Cerebellar cortex (tissue), 1 donor: ENCODE measurements at places on chromosomes 6 and 20.

GRCh38 chr6:168999392-168999791, 254.3 kb downstream of the THBS2 start:
- DNase-seq: no peak

DNA sequence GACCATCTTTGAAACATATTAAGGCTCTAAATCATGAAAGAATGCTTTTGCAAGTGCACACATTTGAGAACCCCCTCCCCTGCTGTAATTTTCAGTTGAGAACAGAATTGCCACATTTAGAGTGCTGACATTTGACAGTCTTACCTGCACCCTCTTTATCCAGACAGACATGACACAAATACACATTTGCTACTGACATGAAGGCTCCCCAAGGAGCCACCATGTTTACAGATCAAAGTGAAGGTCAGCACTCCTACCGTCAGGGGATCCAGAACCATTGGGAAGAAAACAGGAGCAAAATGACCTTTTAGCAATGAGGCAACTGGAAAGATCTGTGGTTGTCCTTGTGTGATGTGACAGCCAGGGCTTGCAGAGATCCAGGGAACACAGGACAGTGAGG, 315.4 kb upstream of the CNR1 start:
- no peak for DNase-seq

GRCh38 chr20:22861231-22861980, 173.7 kb upstream of the SSTR4 start:
- no peak for DNase-seq

DNA sequence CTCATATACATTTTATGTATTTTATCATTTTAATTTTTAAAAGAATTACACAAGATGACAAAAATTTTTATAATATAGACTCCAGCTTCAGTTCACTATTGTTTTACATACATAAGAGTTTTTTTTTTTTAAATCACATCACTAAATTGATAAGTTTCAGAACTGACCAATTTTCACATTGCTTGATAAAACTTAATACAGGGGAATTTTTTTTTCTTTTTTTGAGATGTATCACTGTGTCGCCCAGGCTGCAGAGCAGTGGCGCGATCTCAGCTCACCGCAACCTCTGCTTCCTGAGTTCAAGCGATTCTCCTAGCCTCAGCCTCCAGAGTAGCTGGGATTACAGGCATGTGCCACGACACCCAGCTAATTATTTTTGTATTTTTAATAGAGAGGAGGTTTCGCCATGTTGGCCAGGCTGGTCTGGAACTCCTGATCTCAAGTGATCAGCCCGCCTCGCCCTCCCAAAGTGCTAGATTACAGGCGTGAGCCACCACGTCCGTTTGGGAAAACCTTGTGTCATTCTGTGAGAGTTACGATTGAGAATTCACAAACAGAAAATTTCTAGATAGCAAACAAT, 36.6 kb upstream of the BTN3A2 start:
- DNase-seq: peak; percentile 35

DNA sequence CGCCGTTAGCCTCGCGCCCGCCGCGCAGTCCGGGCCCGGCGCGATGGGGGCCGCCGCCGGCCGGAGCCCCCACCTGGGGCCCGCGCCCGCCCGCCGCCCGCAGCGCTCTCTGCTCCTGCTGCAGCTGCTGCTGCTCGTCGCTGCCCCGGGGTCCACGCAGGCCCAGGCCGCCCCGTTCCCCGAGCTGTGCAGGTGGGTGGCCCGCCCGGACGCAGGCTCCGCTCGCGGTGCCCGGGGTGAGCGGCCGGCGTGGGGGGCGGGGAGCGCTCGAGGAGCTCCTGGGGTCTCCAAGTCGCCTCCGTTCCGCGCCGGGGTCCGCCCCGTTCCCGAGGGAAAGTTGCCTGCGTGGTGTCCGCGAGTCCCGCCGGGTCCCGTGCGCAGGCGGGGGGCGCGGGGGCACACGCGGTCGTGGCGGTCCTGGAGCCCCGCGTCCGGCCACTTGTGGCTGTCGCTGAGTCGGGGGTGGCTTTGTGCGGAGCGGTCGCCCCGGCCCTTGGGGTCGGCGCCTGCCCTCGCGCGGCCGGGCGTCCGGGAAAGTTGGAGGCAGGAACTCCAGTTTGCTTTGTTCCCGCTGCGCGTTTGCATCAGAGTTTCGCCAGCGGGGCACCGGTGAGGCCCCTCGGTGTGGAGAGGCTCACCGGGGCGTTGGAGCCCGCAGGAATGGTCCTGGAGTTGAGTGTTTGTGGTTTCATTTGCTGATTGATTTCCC, 476 bp downstream of the IGF2R start:
- DNase-seq: no peak

- DNase-seq: no peak
These were observed 371.9 kb downstream of the ZFAND3 start for GRCh38 chr6:38191418-38191817.

DNA sequence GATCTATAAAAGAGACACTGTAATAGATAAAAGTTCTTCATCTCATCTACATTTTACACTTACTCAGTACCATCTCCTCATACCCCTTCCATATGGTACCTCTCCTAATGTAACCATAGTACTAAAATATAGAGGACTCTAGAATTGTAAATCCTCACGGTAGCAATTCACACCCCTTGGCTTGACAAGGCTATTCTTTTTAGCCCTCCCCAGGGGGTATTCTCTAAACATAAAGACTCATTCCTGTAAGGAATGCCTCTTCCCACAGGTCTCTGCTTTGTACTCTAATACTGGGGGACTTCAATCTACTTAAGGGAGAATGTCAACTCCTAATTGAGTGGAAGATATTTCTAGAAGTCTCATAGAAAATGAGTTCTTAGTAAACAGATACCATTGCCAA, 85.9 kb downstream of the VIP start:
- no peak for DNase-seq

- no peak for DNase-seq
These were observed 21.6 kb upstream of the MCM3 start for GRCh38 chr6:52305948-52306767.

DNA sequence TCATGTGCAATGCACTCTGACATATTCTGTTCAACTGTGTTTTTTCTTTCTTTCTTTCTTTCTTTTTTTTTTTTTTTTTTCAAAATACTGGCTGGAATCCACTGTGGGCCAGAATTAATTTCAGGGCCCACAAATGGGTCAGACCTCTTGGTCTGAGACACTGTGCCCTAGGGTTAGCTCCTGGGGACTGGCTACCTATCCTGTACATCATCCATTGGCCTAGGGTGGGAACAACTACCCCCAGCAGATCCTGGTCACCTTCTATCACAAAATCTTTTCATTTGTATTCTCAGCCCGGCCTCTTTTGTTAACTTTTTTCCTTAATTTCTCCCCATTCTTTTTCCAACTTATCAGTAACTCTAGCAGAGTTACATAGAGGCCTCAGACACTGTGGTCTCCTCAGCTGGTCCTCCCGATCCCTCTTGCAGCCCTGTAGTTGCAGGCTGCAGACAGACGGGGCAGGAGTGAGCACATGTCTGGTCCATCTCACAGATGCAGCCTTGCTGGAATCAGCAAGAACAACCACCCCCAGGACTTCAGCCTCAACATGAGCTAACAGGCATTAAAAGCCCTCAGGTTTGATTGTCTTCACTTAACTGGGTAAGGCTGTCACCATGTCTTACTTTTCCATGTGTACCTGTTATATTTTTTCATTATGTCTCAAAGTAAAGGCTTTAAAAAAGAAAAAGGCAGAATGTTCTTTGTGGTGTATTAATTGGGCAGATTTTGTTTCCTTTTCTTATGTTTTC, 41.3 kb downstream of the TXLNB start:
- peak; percentile 39 for DNase-seq

DNA sequence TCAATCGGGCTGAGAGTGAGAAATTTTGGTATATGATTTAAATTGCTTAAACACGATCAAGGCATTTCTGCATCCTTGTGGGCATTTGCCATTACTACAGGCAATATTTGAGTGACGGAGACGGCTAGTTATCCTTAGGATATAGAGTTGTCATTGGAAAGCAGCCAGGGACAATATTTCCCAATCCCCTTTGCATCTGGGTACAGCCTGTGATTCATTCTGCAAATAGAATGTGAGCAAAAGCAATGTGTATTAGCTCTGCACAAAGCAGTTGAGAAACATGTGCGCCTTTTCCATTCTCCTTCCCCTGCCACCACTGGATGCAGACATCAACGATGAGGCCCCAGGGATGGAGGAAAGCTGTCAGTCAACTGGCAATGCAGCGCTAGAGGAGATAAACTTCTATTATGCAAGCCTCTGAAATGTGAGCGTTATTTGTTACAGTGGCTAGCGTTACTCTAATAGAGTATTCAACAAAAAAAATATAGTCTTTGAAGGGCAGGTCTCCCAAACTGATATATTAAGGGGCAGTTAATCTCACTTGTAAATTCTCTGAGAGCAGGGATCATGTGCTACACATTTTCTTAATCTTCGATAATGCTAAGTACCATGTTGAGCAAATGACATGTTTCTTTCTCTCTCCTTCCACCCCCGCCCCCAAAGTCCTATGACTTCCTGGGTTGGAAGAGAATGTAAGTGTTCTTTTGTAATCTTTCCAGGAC, 37.1 kb upstream of the NCOA3 start:
- no peak for DNase-seq
